ENCODE measurements at places on chromosomes 1 and 21. TPM values are rescaled to one million over a fixed set of nuclear protein-coding genes. Genes with fewer than 3 reads are reported as not detected.

DNA sequence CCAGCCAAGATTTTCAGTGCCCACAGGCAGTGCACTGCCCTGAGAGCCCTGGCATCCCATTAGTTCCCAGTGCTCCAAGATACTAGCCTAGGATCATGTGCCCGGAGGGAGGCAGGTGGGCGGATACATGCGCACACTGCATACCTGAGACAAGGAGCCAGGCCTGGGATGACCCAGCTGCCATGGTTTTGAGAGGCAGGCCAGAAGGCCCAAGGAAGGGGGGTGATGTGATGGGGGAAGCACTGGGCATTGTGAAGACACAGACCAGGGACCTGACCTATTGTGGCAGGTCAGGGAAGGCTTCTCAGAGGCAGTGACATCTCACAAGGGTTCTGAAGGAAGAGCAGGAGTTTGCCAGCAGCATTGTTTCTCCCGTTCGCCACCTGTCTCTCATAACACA lies 3.6 kb downstream of the ZC3H12A start:
- no peak for DNase-seq

- DNase-seq = no peak
Observed at GRCh38 chr1:66853379-66853778, 52.3 kb upstream of the INSL5 start.

- DNase-seq = no peak
Observed at GRCh38 chr1:66270119-66270812, 263.7 kb upstream of the SGIP1 start.

- no peak for DNase-seq
Observed at GRCh38 chr1:246482805-246483568, 24.1 kb downstream of the SMYD3 start.

- no peak for DNase-seq
Observed at GRCh38 chr1:245485996-245486395, 331.2 kb downstream of the KIF26B start.

- DNase-seq = no peak
Observed at GRCh38 chr1:66980745-66981367, 56.1 kb downstream of the MIER1 start.

- DNase-seq = no peak
Observed at GRCh38 chr1:77416692-77417450, 135.1 kb downstream of the AK5 start.

- DNase-seq = no peak
Observed at GRCh38 chr1:114314576-114314975, 160.9 kb upstream of the SYT6 start.

DNA sequence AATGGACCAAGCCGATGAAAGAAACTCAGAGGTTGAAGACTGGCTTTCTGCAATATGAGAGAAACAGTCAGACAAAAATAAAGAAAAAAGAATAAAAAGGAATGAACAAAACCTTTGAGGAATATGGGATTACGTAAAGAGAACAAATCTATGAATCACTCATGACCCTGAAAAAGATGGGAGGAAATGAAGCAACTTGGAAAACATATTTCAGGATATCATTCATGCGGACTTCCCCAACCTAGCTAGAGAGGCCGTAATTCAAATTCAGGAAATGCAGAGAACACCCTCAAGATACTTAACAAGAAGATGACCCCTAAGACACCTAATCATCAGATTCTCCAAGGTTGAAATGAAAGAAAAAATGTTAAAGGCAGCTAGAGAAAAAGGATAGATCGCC lies 705.3 kb upstream of the CHRM3 start:
- DNase-seq = no peak

- DNase-seq = no peak
Observed at GRCh38 chr1:103058391-103058790, 49.9 kb downstream of the COL11A1 start.

DNA sequence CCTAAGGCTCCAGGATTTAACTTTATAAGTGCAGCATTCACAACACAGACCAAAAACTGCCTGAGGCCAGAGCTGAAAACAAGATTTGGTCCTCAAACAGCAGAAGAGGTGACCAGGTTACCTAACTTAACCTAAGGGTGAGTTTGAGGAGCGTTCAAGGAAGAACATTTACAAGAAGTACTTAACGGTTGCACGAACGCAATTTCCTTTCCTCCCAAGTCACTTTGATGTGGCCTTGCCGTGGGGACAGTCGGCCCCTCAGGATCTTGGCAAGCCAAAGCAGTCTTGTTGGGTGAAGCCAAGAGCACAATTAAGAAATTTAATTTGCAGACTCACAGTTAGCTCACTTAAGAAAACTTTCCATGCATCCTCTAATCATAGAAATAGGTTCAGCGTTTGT lies 202.6 kb upstream of the COA6 start:
- DNase-seq = no peak

The IFI44L gene
- total RNA-seq = 2.7 TPM

The TSACC gene
- total RNA-seq = 1.7 TPM

The TBX19 gene
- 0.27 TPM for total RNA-seq
